ENCODE measurements at places on chromosomes 13 and 19.

DNA sequence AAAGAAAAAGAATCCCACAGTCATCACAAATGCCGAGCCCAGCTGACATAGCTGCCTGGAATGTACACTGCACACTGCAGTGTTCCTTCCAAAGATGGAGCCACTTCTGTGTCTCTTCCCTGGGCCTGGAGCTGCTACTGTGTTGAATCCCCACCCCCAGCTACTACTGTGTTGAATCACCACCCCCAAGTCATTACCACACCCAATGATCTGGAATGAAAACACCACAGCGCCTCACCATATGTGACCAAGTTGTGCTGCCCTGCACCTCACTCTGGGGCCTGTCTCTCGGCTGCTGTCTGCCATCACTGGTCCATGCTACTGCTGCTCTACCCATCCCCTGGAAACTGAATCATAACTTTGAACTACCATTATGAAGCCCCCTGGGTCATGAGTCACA, 861.2 kb downstream of the UQCRFS1 start:
- no peak for DNase-seq

- DNase-seq, result no peak
Measured at GRCh38 chr13:43787518-43787891, 733 bp upstream of the ENOX1 start.

GRCh38 chr13:77434289-77434688, 101.2 kb upstream of the SCEL start:
- no peak for DNase-seq

DNA sequence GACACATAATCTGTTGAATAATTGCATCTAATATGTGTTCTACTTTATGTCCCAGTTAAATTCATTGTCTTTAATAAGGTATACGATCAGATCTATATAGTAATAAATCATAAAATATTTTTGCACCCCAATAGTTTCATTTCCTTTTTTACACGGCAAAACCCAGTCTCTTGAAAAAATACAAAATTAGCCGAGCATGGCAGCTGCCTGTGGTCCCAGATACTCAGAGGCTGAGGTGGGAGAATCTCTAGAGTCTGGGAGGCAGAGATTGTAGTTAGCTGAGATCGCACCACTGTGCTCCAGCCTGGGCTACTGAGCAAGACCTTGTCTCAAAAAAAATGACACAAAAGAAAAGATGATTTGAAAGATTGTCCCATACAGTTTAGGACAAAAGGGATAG, 52.3 kb upstream of the PARP4 start:
- DNase-seq, result no peak

DNA sequence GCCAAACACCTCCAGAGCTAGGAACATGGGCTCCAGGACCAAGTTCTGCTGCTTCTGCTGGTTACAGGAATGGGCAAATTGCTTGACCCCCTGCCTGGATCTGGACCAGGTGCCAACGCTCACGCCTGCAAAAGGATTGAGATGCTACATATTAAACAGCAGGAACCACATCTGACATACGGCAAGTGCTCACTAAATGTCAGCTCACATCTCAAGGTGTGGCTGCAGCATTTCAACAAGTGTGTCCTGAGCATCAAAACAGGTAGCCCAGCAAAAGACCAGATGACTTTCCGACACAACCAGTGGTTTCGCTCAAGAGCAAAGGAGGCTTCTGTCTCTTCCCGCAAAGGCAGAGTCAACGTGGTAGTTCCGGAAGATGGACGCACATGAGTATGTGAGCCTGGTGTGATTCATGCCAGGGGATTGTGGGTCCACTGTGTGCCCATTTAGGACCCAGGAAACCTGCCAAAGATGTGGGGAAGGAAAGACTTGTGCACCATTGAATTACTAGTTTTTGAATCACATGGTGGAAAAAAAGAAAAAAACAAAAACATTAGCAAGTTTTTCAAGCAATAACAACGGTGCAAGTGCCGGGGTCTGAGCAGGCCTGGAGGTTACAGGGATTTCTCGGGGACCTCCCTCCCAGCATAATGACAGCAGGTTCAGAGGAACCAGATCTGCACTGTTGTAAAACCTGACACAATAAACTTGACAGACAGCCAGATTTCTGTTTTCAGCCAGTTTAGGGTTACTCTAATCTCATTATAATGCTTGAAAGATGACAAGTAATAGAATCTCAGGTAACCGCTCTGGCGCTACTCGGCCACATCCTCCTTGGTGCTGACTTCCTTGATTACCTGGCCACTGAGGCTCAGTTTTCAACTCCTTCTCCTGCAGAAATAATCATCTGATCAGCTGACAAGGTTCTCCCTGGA, 77.9 kb downstream of the SOX1 start:
- no peak for DNase-seq

- no peak for DNase-seq
Measured at GRCh38 chr19:39745643-39746042, 7.8 kb upstream of the CLC start.

- DNase-seq, result no peak
Measured at GRCh38 chr13:33257841-33258807, 27.4 kb downstream of the STARD13 start.

GRCh38 chr19:24073807-24074206, 13.2 kb upstream of the ZNF254 start:
- no peak for DNase-seq

DNA sequence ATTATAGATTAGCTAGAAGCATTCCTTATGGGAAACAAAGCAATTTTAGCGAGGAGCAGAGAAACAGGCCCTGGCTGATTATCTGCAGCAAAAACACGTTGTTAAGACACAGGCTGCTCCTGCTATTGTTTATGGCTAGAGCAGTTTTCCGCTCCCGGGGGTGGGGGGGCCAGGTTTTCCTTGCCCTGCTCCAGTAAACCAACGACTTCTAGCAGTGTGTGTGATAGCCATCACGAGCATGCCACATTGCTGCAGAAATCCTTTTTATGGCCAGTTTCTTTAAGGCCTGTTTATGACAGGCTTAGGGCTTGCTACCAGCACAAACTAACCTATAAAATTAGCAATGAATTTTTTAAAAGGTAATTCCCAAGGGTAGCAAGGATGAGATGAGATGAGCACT, 18.4 kb upstream of the IL17D start:
- no peak for DNase-seq

GRCh38 chr13:110520431-110521295, 40.9 kb downstream of the RAB20 start:
- no peak for DNase-seq

DNA sequence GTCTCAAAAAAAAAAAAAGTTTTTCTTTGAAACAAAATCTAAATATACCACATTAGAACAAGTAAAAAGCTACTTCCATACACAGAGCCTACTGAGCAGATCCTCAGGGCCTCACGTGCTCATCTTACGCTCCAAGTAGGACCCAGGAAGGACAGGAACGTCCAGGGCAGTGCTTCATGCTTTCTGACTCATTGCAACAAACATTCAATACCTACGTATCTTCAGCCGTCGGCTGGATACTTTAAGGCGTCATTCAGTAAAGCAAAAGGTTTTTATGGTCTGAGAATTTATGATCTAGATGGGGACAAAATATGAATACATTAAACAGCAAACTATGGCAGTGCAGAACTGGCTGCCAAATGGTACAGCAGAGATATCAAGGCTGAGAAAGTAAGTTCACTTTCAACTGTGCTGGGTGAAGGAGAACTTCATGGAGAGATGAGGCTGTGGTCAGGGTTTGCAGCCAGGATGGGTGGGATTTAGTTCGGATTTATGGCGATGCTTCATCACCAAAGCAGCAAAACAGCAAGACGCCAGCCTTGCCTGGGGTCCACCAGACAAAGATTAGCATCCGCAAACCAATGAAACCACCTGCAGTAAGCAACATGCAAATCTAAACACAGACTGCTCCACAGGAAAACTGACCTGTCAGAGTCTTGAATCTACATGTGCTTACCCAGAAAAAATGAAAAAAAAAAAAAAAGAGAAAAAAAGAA, 20.5 kb downstream of the CARS2 start:
- DNase-seq, result no peak

DNA sequence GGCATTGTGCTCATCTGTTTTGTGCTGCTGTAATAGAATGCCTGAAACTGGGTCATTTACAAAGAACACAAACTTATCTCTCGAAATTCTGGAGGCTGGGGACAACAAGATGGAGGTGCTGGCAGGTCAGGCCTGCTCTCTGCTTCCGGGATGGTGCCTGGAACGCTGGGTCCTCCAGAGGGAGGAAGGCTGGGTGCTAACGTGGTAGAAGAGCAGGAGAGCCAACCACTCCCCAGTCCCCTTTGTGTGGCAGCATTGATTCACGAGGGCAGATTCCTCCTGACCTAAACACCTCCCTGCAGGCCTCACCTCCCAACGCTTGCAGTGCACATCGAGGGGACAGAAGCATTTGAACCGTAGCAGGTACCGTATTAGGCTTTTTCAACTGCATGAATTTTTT, 34.1 kb upstream of the TFDP1 start:
- no peak for DNase-seq
